ENCODE measurements at places on chromosomes 16 and 17.

DNA sequence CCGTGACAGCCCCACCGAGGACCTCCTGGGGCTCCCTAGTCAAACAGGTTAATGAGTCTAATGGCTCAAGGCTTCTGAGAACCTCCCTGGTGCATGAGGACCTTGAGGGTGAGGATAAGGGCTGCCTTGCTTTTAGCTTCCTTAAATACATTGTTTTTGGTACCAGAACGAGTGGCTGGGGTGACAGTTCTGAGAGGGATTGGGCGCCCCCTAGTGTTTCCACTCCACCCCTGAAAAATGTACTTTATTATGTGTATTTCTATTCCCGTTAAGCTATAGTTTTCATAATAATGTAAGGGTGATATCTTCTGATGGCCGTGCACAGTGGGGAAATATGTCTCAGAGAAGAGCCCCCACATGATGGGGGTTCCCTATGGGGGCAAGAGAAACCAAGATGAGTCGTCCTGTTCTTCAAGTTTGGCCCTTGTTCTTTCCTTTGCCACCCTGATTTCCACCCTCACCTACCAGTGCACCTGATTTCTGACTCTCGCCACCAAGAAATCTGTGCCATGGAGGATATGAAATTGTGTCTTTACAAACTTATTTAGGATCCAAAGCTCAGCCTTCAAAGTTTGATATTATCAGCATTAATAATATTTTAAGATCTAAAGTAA lies 14.5 kb upstream of the VWA3A start:
- DNase-seq, result no peak

GRCh38 chr16:71499775-71500364 lies 10.7 kb upstream of the ZNF19 start:
- no peak for DNase-seq

DNA sequence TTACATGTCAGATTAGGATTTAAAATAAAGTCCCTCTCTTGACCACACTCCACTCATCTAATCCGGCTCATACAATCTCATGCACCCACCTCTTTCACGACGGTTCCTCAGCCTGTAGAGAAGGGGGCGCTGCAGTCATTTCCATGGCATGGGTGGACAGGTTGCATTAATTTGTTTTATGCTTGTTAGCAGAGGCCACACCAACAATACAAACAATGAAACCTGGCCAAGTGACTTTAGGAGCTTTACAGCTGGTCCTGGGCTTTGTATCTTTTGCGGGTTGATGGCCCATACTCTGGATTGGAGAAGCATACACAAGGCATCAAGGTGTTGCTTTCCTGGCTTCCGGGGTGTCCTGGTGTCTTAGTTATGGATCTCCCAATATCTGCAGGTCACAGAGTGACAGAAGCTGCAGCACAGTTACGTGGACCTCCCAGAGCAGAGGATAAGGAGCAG lies 9.7 kb upstream of the SNF8 start:
- no peak for DNase-seq

- no peak for DNase-seq
These were observed 2.4 kb downstream of the GJD3 start for GRCh38 chr17:40361925-40362695.

GRCh38 chr17:76709077-76709950 lies 1.5 kb downstream of the MXRA7 start:
- no peak for DNase-seq

DNA sequence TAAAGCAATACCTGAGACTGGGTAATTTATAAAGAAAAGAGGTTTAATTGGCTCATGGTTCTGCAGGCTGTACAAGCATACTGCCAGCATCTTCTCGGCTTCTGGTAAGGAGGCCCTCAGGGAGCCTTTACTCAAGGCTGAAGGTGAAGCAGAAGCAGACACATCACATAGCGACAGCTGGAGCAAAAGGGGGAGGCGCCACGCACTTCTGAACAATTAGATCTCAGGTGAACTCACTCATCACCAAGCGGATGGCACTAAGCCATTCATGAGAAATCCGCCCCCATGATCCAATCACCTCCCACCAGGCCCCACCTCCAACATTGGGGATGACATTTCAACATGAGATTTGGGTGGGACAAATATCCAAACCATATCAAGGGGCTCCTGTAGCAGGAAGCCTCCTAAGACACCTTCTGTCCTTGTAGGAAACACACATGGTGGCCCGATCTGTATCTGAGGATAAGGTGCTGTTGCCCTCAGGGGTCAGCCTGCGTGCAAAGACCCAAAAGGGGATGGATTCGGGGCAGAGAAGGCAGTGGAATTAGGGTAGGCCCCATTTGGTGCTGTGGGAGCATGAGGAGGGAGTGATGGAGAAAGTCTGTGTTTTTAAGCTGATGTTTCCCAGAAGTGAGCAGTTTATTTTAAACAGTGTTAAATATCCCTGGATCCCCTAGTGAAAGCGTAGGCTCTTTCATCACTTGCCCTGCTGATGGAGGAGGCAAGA lies 23.0 kb downstream of the IL21R start:
- DNase-seq, result no peak

- DNase-seq, result no peak
These were observed 30.9 kb downstream of the GLG1 start for GRCh38 chr16:74575807-74576643.

- no peak for DNase-seq
These were observed 8.8 kb downstream of the BEAN1 start for GRCh38 chr16:66435896-66436295.

DNA sequence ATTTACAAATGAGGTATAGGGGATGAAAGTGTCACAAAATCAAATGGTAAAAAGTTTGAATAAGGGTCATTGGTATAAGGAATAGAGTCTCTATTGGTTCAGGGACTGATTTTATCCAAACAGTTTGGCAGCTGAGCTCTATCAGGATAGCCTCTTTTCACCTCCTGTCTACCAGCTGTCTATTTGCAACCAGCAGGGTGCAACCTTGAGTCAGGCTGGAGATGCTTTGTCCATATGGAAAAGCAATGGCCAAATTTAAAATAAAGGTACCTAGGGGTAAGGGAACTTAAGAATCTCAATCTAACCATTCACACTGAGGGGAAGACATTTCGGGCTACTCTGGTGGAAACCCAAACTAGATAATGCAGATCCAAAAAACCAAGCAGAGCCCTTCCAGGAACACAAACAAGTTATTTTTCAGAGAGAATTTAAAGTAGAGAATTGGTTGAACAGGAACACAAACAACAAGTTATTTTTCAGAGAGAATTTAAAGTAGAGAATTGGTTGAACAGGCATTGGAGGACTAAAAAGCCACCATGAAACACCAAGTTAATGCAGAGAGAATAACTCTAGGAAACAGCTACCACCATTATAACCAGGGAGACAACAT lies 12.6 kb upstream of the CA10 start:
- DNase-seq, result no peak

DNA sequence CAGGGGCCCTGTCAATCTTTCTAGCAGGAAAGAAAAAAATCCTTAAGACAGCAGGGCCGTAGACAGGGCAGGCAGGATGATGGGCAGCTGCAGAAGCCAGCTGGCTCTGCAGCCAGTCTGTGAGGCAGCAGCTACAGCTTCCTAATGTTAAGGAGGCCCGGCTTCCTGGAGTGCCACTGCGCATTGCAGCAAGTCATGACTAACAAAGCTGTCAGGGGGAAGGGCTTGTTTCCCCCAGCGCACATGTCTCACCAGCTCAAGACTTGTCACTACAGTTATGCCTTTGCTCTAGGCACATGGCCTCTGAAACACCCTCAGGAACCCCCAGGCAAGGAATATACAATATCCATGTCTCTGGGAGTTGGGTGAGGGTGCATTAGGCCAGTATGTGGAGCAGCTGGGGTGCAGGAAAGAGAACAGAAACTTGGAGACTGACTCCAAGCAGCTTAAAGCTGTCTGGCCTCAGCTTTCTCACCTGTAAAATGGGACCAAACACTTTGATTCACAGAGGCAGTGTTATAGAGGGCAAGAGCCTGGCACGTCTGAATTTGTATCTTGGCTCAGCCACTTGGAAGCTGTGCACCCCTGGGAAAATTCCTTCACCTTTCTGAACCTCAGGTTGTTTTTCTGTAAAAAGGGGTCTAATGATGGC lies 220.0 kb downstream of the HAPSTR1 start:
- no peak for DNase-seq

GRCh38 chr17:82858376-82859126 lies 18.7 kb upstream of the ZNF750 start:
- DNase-seq, result no peak

- DNase-seq, result no peak
These were observed 43.1 kb downstream of the HS3ST3A1 start for GRCh38 chr17:13558588-13558987.

DNA sequence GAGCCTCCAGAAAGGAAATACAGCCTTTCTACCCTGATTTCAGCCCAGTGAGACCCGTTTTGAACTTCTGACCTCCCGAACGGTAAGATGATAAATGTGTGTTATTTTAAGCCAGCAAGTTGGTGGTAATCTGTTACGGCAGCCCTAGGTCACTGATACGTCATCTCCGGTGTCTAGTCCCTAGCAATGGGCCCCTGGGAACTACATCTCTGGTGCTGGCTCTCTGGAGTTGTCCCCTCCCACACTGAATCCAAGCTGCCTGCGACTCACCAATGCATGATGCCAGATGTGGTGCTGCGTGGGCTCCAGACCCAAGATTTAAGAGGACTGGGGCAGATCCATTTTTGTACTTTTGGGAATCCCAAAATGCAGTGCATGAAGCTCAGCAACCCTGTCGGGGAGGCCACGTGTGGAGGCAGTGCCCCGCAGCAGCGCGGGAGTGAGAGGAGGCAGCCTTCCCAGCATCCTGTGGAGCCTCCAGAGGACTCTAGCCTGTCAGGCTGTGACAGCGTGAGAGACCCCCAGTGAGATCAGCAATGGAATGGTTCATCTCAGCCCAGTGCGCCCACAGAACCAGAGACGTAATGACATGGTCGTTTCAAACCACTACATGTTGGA lies 43.6 kb upstream of the USP7 start:
- no peak for DNase-seq

- no peak for DNase-seq
These were observed 132.2 kb upstream of the TNRC6C start for GRCh38 chr17:77826132-77826873.

DNA sequence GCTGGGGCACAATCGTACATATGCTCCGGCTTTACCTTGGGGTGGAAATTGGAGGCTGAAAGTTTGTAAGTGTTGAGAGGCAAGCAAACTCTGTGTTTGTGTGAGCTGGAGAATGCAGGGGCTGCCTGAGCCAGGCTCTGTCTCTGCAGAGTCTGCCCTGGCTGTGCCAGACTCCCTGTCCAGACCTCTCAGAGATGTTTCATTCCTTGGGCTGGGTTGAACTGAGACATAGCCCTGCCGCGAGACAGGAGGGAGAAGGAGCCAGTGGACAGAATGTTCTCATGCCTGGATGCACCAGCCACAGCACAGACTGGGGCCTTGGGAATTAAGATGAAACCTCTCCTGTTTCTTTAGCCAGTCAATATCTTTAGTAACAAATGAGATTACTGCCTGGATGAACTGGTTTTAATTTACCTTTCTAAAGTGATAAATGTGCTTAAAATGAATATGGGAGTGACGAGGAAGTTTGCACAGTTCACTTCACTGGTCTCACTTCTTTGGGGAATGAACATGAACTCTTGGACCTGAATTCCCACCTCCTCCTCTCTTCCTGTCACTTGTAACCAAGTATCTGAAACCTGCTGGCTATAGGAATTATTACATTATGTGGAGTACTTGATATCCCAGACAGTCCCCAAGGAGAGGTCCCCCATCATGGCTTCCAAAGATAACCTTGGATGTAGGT lies 40.1 kb downstream of the YPEL2 start:
- DNase-seq, result no peak

GRCh38 chr16:24035127-24035842 lies 199.5 kb downstream of the PRKCB start:
- no peak for DNase-seq

DNA sequence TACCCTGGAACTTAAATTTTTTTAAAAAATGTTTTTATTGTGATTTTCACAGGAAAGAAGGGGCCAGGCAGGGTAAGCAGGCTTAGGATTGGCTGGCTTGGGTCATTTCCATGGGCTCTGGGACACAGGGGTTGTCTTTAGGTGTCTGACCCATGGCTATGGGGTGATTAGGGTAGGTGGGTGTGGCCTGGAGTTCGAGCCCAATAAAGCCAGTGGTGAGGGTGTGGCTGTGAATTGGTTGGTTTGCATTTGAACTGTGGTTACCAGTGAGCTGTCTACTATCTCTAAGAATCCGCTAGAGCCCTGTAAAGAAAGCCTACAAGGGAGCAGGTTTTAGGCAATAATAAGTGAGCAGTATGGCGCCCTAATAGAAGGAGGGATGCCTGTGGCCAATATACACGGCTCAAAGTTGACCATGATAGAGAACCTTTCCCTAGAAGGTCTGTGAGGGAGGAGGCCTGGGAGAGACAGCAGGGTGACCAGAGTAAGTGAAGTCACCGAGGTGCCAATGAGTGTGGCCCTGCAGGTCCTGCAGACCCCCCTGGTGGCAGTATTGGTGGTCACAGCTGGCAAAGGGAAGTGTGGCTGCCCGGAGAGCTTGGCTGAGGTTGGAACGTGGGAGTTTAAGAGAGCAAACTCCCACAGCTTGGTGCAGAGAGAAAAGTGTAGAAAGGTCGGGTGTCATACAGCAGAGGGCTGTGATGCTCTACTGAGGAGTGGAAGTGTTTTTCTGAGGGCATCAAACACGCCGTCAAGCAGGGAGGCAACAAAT lies 454.0 kb downstream of the WWOX start:
- DNase-seq, result no peak

DNA sequence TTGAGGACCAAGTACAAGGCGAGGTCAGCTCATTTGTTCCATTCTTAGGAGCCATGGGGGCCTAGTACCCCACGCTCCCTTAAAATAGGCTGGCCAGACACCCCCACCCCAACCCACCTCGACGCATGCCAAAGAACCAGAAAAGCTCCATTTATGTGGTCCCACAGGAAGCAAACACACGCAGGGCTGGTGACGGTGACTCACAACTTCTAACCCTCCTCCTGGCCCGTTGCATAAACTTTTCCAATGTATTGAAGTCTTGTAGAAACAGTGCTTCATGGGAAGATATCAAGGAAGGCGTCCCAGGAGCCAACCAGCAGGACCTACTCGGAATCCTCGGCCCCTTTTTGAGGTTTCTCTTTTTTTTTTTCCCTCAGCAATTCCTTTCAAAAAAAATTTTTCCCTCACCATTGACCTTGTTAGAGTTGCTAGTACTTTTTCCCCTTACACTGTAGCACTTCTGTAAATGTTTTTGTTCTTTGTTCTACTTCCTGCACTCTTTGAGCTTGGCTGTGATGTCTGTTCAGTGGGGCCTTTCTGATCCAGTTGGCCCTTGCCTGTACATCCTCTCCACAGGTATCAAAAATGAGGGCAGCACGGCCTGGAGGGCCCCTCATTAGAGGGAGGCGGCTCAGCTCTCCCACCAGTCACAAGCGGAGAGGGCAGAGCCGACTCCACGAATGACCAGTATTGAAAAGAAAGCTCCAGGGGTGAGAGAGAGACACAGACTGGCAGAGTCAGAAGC lies 208.3 kb downstream of the RGS9 start:
- DNase-seq, result no peak

- no peak for DNase-seq
These were observed 15.2 kb upstream of the CA4 start for GRCh38 chr17:60134396-60135150.

DNA sequence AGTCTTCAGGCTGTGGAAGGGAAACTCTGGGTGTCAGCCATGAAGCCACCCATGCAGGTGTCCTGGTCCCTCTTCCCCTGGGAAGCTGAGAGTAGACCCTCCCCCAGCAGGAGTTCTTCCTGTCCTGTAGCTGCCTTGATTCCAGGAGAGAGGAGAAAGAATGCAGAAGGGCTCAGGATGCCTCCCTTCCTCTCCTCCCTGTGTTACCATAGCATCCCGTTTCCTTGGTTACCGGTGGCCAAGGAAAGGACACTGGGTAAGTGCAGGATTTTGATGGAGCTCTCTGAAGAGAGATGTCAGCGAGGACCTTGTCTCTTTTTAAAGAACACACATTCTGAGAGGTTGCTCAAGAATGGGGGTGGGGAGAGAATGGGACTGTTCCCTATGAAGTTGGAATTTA lies 304.1 kb upstream of the N4BP1 start:
- DNase-seq, result no peak

Data from NCI-H1048 (cell line).